Activated T-helper 1 cell treated with anti-CD3 and anti-CD28 coated beads, Interleukin-12 subunit alpha, Interleukin-12 subunit beta, Interleukin-2, Interleukin-4 antibody, amounts not matched to agents 30 ng/mL and 10 ng/mL and 1 ng/mL, durations not matched to agents 14 hours and 24 hours and 36 hours (primary cell): ENCODE measurements at places on chromosomes 4 and X.
A peak's percentile ranks its signal among the peaks of the same experiment; 100 is the strongest.

DNA sequence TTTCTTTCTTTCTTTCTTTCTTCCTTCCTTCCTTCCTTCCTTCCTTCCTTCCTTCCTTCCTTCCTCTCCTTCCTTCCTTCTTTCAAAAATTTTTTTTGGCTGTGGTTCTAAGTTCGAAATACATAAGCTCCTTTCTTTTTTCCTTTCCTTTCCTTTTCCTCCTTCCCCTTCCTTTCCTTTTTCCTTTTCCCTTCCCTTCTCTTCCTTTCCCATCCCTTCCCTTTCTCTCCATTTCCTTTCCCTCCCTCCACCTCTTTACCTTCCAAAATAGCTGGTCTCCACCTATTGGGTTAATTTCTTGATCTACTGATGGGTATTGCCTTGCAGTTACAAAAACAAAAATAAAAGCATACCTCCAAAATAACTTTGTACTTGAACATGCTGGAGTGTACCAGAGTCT lies 73.4 kb upstream of the GPRIN3 start:
- H3K27ac ChIP-seq = no peak overlapping the region
- H3K36me3 ChIP-seq = peaks cover 2% of the 10 kb centered on the region
- H3K4me3 ChIP-seq = no peak overlapping the region
- H3K4me1 ChIP-seq = no peaks in the 10 kb centered on the region
- DNase-seq = no peak

DNA sequence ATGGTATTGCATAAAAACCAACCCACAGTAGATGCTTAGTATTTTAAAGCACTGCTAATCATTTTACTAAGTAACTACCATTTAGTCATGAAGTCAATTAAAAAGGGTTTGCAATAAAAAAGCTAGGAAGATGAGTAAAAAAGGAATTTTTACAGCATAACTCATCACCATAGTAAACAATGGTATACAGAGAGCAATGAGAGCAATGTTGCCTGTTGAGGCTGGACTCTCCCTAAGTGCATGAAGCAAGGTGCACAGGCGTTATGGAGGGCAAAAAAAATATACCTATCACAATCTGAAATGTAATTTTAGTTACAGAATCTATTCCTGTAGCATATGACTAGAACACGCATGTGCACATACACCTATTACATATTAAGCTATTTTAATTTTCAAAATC lies 129.6 kb upstream of the BMP3 start:
- H3K4me1 ChIP-seq = no peaks in the 10 kb centered on the region
- H3K27ac ChIP-seq = no peak overlapping the region
- no peak for DNase-seq
- H3K36me3 ChIP-seq = no peaks in the 10 kb centered on the region
- no peaks in the 10 kb centered on the region for H3K27me3 ChIP-seq

- DNase-seq = no peak
- H3K4me1 ChIP-seq = no peaks in the 10 kb centered on the region
- no peak overlapping the region for H3K4me3 ChIP-seq
- no peaks in the 10 kb centered on the region for H3K36me3 ChIP-seq
Observed at GRCh38 chrX:18210470-18210869, 10.2 kb downstream of the BEND2 start.

DNA sequence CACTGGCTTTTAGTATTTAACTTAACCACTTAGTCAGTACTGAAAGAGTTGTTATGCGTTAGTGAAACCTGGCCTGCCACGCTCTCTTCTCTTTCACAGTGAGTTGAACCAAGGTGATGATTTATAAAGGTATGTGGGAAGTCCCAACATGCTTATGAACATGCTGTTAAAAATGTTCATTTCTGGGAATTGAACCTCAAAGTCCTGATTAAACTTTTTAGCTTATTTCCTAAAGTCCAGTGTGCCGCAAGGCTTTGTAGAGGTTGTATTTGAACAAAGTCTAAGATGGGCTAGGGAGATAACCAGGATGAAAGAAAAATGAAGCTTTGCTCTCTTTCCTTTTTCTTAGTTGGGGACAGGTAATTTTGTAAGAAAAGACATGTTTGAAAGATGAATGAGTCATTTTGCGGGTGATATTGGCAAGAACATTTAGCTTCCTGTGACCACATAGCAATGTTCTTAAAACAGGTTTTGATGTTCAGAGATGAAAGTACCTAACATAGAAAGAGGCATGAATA lies 270.3 kb downstream of the DTHD1 start:
- no peak for DNase-seq
- H3K27ac ChIP-seq = peak overlapping the region; percentile 28
- H3K4me3 ChIP-seq = no peak overlapping the region
- H3K36me3 ChIP-seq = no peaks in the 10 kb centered on the region

- H3K4me3 ChIP-seq = no peak overlapping the region
- no peak overlapping the region for H3K27ac ChIP-seq
- DNase-seq = peak; percentile 6
- H3K36me3 ChIP-seq = no peaks in the 10 kb centered on the region
- H3K4me1 ChIP-seq = no peaks in the 10 kb centered on the region
Observed at GRCh38 chrX:119118780-119119395, 8.7 kb downstream of the KIAA1210 start.

DNA sequence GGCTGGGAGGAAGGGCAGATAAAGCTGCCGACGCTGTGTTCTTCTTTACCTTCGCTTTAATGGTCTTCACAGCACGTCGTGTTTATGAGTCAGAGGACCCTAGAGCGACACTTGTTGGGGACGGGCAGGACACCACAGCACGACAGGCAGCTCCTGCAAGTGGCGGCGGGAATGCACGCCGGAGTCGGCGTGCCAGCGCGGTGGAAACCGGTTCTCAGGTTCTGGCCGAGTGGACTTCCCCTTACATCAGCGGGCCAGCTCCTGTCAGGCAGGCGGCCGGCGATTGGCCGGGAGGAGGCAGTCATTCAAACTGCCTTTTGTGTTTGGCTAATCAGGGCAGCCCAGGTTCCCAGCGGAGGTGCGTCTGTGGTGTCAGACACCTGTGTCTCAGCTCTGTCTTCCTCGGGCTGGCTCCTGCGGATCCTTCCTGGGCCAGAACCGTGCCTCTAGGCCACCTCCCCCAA lies 150.9 kb downstream of the SHROOM3 start:
- no peak overlapping the region for H3K4me3 ChIP-seq
- no peak overlapping the region for H3K27ac ChIP-seq
- peaks cover 59% of the 10 kb centered on the region for H3K27me3 ChIP-seq
- no peaks in the 10 kb centered on the region for H3K4me1 ChIP-seq
- no peak for DNase-seq
- no peaks in the 10 kb centered on the region for H3K36me3 ChIP-seq

DNA sequence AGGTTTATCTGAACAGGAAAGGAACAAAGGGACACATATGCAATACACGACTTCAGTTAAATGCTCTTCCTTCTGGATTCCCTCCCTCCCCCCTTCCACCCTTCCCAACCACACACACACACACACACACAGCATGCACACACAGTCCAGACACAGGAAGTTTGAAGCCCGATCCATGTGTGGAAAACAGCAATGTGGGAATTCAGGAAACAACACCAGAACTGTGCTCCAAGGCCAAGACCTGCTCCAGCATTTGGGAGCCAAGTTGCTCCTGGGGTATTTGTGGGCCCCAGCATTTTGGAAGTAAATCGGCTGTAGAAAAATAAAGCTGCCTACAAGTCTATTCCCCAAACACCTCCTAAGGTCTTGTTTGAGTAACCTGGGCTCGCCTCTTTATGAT lies 5.6 kb upstream of the AMOT start:
- no peaks in the 10 kb centered on the region for H3K36me3 ChIP-seq
- no peak for DNase-seq
- peaks cover 28% of the 10 kb centered on the region for H3K4me1 ChIP-seq

GRCh38 chr4:86556791-86557415 lies 37.2 kb upstream of the PTPN13 start:
- H3K27me3 ChIP-seq = peaks cover 12% of the 10 kb centered on the region
- no peak for DNase-seq
- H3K36me3 ChIP-seq = no peaks in the 10 kb centered on the region

GRCh38 chr4:71210823-71211222 lies 128.0 kb upstream of the SLC4A4 start:
- no peaks in the 10 kb centered on the region for H3K4me1 ChIP-seq
- peaks cover 5% of the 10 kb centered on the region for H3K27me3 ChIP-seq
- no peak for DNase-seq
- H3K4me3 ChIP-seq = no peak overlapping the region
- H3K27ac ChIP-seq = no peak overlapping the region

DNA sequence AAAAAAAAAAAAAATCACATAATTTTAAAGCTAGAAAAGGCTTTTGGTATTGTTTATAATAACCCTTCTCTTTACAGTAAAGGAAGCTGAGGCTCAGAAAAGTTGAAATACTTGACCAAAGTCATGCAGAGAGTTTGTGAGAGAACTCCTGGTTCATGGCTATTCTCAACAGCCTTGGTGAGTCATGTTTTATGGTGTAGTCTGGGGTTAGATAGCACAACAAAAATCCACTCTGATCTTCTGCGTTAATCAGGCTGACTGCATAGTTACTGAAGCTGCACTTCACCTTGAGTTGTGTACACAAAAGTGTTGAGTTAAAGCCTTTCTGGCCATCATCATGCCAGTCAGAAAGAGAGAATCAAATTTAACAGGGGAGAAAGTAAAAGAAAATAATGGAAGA lies 19.3 kb upstream of the SFRP2 start:
- no peak for DNase-seq
- peaks cover 2% of the 10 kb centered on the region for H3K27me3 ChIP-seq
- H3K4me3 ChIP-seq = no peak overlapping the region
- no peak overlapping the region for H3K27ac ChIP-seq
- H3K4me1 ChIP-seq = peaks cover 5% of the 10 kb centered on the region

DNA sequence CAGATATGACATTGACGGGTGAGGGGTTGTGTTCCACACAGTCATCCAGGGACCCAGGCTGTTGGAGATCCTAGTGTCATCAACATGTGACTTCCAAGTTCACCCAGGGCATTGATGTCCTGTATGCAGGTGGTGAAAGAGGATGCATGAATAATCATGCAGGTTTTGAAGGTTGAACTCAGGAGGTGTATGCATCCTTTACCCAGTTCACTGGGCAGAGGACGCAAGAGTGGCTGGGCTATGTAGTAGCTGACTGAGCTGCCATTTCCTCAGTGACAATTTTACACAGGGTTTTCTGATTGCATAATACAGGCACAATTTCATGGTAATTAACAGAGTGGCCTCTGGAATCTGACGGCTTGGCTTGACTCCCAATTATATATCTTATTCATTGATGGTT lies 323.0 kb downstream of the HS3ST1 start:
- DNase-seq = no peak
- peak overlapping the region; percentile 24 for H3K27ac ChIP-seq
- no peaks in the 10 kb centered on the region for H3K4me1 ChIP-seq
- H3K27me3 ChIP-seq = peaks cover 1% of the 10 kb centered on the region
- no peak overlapping the region for H3K4me3 ChIP-seq

GRCh38 chr4:45030059-45030458 lies 303.7 kb upstream of the GNPDA2 start:
- H3K4me3 ChIP-seq = no peak overlapping the region
- no peaks in the 10 kb centered on the region for H3K36me3 ChIP-seq
- DNase-seq = no peak
- H3K27me3 ChIP-seq = no peaks in the 10 kb centered on the region

DNA sequence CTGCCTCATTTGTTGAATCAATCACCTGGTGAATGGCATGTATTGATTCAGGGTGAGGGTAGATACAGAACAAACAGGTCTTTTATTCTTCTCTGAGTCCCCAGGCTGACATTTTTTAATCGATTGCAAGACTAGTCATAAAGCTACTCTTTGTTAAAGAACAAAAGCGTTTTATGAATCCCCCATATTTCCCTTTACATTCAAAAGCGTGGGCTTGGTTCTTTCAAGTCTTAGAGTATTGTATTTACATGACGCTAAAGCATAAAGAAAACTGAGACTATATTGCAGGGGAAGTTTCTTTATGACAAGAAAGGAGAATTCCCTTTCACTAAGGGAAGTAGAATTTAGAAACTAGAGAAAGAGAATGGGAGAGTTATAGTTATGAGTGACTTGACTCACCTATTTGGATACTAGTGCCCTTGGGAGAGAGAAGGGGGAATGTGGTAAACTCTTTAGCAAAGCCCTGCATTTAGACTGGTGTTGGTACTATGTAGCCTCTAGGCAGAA lies 69.3 kb upstream of the PDE5A start:
- no peak overlapping the region for H3K27ac ChIP-seq
- no peaks in the 10 kb centered on the region for H3K36me3 ChIP-seq
- H3K27me3 ChIP-seq = peaks cover 1% of the 10 kb centered on the region

DNA sequence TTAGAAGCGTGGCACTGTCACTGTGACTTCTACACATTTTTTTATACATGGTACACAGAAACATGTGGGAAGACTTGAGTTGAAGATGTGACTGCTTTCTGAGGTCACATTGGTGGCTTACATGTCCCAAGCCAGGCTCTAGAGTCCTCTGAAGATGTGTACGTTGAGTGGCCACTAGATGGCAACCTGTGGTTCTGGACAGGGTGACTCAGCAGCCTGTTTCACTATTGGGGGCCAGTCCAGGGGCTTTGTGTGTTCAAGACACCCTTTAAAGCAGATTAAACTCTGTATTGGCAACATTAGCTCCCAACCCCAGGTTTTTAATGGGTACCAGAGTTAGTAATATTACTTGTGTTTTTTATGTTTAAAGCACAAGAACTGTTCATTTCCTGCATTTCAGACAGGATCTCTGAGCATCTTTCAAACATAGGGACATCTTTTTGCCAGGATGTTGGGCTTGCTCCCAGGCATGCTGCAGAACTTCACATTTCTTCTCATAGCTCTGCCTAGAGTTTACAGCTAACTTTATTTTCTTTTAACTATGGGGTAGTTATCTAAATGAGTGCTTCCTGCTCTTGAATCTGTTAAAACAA lies 53.0 kb downstream of the DCUN1D4 start:
- H3K36me3 ChIP-seq = peaks cover 19% of the 10 kb centered on the region
- no peaks in the 10 kb centered on the region for H3K27me3 ChIP-seq
- peak overlapping the region; percentile 37 for H3K27ac ChIP-seq
- H3K4me1 ChIP-seq = peaks cover 22% of the 10 kb centered on the region
- peak; percentile 27 for DNase-seq

DNA sequence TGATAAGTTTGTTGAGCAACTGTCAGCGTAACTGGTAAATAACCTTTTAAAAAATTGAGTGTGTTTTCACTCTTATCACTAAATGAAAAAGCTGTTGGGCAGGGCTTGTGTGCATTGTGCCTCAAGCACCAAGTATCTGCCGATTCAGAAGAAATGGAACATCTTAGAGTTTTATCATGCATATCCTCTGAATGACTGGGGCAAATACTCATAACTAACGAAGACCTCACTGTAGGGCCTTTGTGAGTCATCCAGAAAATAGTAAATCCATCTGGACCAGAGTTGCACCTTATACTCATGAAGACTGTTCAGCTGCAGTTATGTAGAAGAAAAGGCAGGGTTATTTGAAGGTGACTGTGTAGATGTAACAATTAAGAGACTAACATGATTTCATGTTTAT lies 222.1 kb downstream of the CAMK2D start:
- H3K4me1 ChIP-seq = peaks cover 39% of the 10 kb centered on the region
- H3K4me3 ChIP-seq = peak overlapping the region; percentile 29
- H3K36me3 ChIP-seq = peaks cover 35% of the 10 kb centered on the region
- H3K27ac ChIP-seq = peak overlapping the region; percentile 80
